ENCODE measurements at places on chromosomes 7 and 10. TPM values are rescaled to one million over a fixed set of nuclear protein-coding genes. Genes with fewer than 3 reads are reported as not detected.

GRCh38 chr10:110643653-110644597, at the start of gene RBM20:
Gene RBM20, plus strand, starts transcription at chr10:110644336. Its CDS starts 119 bp downstream, at chr10:110644455.
- H3K36me3 ChIP-seq = no peaks in the 10 kb centered on the region
- peak within 1 kb of the TSS; percentile 95 for H3K4me3 ChIP-seq
- DNase-seq = no peak
- H3K4me1 ChIP-seq = peaks cover 2% of the 10 kb centered on the region

GRCh38 chr7:129354428-129355157, 79.6 kb upstream of the STRIP2 start:
- DNase-seq = no peak
- H3K27ac ChIP-seq = no peak overlapping the region
- H3K4me3 ChIP-seq = no peak overlapping the region
- H3K27me3 ChIP-seq = no peaks in the 10 kb centered on the region
- no peaks in the 10 kb centered on the region for H3K36me3 ChIP-seq

DNA sequence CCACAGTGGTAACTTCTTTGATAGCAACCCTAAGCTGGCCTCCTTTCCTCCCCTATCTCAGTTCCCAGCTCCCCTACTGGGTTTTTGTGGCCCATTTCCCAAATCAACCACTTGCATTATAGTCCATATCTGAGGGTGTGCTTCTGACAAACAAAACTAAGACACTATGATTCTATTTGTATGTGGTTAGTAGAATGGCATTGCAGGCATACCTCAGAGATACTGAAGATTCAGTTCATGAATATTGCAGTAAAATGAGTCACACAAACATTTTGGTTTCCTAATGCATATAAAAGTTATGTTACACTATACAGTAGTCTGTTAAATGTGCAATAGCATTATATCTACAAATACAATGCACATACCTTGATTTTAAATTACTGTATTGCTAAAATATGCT, 15.4 kb upstream of the TMEM243 start:
- no peak overlapping the region for H3K27ac ChIP-seq
- H3K36me3 ChIP-seq = no peaks in the 10 kb centered on the region
- H3K4me3 ChIP-seq = no peak overlapping the region
- peak; percentile 60 for DNase-seq
- H3K27me3 ChIP-seq = peaks cover 13% of the 10 kb centered on the region

DNA sequence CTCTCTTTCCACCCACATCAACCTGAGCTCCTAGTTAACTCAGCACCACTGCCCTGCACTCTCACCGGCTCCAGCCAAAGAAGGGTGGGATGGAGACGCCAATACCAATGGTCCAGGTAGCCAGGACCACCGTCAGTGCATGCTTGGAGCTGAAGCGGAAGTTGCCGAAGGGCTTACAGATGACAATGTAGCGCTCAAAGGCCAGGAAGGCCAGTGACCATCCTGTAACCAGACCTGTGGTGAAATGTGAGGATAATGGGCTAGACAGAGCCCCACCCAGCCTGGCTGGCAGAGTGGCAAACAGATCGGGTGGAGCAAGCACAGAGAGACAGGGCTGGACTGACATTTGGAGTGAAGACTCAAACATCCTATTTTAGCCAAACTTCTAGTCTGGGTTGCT, 673 bp downstream of the OPN1SW start:
- H3K36me3 ChIP-seq = peaks cover 38% of the 10 kb centered on the region
- H3K27me3 ChIP-seq = no peaks in the 10 kb centered on the region

DNA sequence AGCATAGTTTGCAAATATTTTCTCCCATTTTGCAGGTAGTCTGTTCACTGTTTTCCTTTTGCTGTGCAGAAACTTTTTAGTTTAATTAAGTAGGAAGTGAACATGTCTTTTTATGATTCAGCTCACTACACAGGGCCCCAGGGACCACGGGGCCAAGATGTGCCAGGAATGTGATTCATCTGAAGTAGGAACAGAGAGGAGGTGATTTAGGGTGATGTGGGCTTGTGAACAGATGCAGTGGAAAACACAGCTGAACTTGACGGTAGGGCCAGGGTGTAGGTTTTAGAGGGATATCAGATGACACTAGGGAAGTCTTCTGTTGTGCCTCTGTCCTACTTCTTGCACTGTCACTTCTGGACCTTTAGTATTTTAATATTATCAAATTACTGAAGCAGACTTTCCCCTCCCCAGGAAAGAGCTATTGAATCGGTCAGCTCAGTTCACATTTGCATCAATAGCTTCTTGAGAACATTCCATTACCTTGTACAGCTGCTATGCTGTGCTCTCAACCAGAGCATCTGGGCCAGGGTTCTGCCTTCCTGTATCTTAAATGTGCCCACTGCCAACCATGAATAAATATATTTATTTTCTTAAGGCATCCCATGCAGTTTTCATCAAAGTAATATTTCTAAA, 96.9 kb downstream of the OSBPL3 start:
- no peaks in the 10 kb centered on the region for H3K36me3 ChIP-seq
- H3K27me3 ChIP-seq = no peaks in the 10 kb centered on the region
- DNase-seq = peak; percentile 82

DNA sequence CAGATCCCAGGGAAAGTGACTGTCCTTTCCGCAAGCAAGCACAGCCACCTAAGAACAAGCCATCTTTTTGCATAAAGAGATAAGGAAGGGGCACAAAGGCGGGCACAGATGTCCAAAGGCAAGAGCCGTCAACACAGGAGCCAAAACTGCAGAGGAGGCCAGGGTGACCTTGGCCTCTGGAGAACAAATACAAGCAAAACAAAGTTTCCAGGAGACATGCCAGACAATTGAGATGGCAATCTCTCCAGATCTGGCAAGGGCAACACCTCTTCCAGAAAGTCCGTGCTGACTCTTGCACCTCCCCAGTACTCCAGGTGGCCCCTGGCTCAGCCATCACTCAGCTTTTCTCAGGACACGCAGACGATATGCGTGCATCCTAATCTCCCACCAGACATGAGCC, 58.2 kb downstream of the TEX36 start:
- H3K4me3 ChIP-seq = no peak overlapping the region
- peaks cover 4% of the 10 kb centered on the region for H3K27me3 ChIP-seq
- no peak overlapping the region for H3K27ac ChIP-seq
- H3K4me1 ChIP-seq = no peaks in the 10 kb centered on the region
- no peaks in the 10 kb centered on the region for H3K36me3 ChIP-seq

DNA sequence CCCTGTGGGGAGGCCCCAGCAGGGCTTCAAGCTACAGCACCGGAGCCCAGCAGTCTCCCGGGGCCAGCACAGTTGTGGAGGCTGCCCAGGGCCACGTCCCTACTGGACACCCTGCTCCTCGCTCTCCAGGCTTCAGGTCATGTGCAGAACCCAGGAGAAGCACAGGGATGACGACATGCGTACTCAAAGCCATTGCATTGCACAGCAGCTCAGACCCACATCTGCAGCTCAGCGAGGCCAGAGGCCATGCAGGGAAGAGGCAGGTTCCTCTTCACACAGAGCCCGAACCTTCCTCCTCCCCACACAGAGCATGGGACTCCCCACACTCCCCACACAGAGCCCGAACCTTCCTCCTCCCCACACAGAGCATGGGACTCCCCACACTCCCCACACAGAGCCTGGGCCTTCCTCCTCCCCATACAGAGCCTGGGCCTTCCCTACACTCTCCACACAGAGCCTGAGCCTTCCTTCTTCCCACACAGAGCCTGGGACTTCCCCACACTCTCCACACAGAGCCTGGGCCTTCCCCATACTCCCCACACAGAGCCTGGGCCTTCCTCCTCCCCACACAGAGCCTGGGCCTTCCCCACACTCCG, 12.3 kb downstream of the CFAP46 start:
- no peak overlapping the region for H3K4me3 ChIP-seq
- no peaks in the 10 kb centered on the region for H3K36me3 ChIP-seq
- no peaks in the 10 kb centered on the region for H3K27me3 ChIP-seq
- DNase-seq = no peak
- no peaks in the 10 kb centered on the region for H3K4me1 ChIP-seq

DNA sequence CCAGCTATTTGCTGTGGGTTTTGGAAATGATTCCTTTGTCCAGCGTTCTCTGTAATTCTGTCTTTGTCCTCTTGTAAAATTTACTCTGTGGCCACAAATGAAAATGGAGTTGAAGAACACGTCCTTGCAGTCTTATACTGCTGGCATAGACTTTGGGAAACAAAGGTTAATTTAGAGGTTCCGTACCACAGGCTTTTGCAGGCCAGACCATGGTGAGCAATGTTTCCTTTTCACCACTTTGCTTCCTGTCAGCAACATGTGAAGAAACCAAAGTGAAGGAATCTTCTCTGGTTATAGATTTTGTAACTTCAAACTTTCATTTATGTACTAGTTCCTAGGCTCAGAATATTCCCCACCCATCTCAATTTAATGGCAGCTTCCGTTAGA, 488.5 kb downstream of the MDFIC start:
- no peaks in the 10 kb centered on the region for H3K4me1 ChIP-seq
- H3K36me3 ChIP-seq = no peaks in the 10 kb centered on the region
- H3K27me3 ChIP-seq = no peaks in the 10 kb centered on the region
- no peak overlapping the region for H3K27ac ChIP-seq
- DNase-seq = no peak

DNA sequence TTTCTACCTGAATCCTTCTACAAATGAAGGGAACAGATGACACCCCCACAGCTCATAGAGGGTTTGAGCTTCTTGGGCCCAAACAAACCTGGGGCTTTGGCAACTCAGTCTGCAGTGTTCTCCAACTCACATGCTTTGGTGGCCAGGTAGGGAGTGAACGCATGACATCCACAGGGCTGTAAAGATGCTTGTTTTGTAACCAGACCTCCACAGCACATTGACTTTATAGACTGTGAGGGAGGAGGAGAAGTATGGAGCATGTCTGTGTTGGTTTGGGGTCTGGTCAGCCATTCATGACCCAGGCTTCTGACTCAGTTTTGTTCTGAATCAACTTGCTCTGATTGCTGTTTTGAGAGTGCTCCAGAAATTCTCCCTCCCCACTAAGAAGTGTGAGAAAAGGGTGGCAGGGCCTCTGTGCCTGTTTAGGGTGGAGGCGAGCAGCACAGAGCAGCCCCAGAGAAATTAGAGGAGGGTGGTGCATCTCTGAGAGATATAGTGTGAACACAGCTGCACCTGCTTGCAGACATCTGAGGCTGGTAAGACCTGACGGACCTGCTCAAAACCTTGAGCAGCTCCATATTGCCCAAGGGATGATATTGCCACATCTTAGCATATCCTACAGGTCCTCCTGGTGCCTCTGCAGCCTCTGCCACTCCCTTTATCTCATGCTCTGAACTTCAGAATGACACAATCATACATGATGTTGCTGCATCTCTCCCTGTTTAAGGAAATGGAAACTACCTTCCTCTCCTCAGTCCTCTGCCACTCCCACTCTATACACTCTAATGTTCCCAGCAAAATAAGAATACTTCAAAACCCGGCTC, 287.7 kb downstream of the ABCA13 start:
- no peaks in the 10 kb centered on the region for H3K27me3 ChIP-seq
- no peak for DNase-seq
- no peaks in the 10 kb centered on the region for H3K4me1 ChIP-seq
- no peaks in the 10 kb centered on the region for H3K36me3 ChIP-seq

GHRHR gene
- not detected for total RNA-seq

SPDYE1 gene
- not detected for total RNA-seq

GRCh38 chr7:6142871-6143380, 111.8 kb downstream of the ANKRD61 start:
- no peaks in the 10 kb centered on the region for H3K27me3 ChIP-seq
- H3K4me3 ChIP-seq = no peak overlapping the region
- no peaks in the 10 kb centered on the region for H3K4me1 ChIP-seq
- no peak for DNase-seq
- peaks cover 43% of the 10 kb centered on the region for H3K36me3 ChIP-seq

- H3K4me1 ChIP-seq = no peaks in the 10 kb centered on the region
- no peaks in the 10 kb centered on the region for H3K27me3 ChIP-seq
- H3K27ac ChIP-seq = no peak overlapping the region
- no peak for DNase-seq
- H3K4me3 ChIP-seq = no peak overlapping the region
These were observed 136.6 kb upstream of the RNF32 start for GRCh38 chr7:156504006-156504405.

DNA sequence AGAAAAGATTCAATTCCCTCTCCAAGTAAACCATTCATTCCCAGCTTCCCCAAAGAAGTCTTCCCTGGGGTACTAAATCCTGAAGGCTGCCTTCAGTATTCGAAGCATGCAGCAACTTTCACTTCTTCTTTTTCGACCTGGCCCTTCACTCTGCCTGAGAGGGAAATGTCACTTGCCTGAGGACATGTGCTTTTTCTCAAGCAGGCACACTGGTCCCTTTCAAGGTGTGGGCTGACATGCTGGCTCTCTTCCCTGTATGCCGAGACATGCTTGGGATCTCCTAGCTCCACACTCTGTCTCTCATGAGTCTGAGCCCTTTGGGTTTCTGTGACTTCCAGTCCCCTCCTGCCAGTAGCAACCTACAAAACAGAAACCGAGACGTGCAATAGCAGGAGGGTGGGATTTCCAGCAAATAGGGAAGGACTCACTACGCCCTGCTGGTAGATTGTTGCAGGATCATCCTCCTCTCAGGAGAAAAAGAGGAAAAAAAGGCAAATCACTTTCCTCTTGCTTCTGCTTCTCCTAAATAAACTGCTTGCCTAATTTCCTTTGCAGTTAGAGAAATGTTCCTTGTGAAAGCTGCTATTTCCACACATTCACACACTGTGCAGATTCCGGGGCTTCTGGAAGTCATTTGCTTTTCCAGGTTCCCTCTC, 33.5 kb downstream of the FIGNL1 start:
- no peak overlapping the region for H3K4me3 ChIP-seq
- peaks cover 3% of the 10 kb centered on the region for H3K27me3 ChIP-seq
- H3K36me3 ChIP-seq = no peaks in the 10 kb centered on the region
- no peak for DNase-seq

AOC1 gene
- not detected for total RNA-seq

SNX8 gene
- total RNA-seq = 7.7 TPM

HOXA4 gene
- total RNA-seq = 1.1 TPM

DNA sequence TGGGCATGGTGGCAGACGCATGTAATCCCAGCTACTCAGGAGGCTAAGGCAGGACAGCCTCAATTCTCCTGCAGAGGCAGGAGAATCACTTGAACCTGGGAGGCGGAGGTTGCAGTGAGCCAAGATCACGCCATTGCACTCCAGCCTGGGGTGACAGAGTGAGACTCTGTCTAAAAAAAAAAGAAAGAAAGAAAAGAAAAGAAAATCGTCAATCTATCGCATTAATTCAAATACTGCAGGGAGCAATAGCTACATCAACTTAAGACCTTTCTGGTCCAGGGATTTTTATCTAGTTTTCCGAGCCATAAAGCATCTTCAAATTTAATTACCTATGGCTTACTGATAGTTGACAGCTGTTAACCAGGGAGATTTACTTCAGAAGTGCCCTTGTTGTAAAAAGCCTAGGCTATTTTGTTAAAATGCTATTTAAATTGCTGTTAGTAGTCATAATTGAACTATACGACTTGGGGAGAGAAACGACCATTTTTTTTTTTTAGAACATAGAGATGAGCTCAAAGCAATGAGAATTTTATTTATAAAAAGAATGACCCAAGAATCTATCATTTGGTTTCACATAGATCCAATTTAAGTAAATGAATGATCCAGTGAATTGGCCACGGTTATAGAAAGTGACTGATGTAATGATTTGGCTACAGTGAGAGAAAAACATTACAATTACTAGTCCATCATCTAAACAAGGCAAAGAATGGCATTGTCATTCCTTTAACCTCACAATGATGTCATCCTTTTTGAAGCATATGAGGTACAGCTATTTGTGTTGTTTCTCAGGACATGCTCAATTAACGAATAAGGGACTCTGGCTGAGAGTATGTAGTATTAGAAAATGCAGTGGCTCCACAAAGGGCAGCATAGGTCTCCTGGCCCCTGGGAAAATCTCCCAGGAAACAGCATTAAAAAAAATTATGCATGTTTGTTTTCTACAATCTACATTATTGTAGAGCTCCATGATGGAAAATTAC, 85.3 kb downstream of the SEMA3C start:
- H3K27me3 ChIP-seq = no peaks in the 10 kb centered on the region
- H3K4me1 ChIP-seq = peaks cover 3% of the 10 kb centered on the region
- no peak overlapping the region for H3K4me3 ChIP-seq
- peak; percentile 75 for DNase-seq
- H3K27ac ChIP-seq = no peak overlapping the region

HDAC9 gene
- total RNA-seq = 24.2 TPM

All from IMR-90 (cell line).